ENCODE measurements at places on chromosomes 7 and 10.

GRCh38 chr10:86693721-86694369 is 25.5 kb downstream of the LDB3 start:
- DNase-seq, result no peak

DNA sequence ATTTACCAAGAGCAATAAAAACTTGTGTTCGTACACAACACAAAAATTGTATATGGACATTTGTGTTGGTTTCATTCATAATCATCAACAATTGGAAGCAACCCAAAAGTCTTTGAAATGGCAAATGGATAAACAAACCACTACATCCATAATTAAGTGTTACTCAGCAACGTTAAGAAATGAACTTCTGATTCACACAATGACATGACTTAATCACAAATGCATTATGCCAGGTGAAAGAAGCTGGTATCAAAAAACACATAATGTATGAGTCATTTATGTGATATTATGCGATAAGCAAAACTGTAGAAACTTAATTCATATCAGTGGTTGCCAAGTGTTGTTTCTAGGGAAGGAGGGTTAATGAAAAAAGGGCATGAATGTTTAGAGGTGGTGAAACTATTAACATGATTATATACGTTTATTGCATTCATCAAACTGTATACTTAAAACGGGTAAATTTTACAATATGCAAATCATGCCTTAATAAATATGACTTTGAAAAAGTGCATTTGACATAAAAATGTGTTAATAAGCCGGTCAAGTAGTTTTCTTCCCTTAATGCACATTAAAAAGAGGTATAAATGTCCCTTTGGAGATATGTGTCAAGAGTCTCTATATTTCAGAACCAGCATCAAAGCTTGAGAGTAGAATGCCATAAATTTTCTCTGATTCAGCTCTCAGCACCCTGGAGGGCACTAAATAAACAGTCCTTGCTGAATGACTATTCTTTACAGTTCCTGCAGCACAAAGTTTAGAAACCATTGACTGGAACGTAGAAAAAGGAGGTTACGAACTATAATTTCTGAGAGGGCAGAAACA is 84.8 kb upstream of the GRM3 start:
- no peak for DNase-seq

DNA sequence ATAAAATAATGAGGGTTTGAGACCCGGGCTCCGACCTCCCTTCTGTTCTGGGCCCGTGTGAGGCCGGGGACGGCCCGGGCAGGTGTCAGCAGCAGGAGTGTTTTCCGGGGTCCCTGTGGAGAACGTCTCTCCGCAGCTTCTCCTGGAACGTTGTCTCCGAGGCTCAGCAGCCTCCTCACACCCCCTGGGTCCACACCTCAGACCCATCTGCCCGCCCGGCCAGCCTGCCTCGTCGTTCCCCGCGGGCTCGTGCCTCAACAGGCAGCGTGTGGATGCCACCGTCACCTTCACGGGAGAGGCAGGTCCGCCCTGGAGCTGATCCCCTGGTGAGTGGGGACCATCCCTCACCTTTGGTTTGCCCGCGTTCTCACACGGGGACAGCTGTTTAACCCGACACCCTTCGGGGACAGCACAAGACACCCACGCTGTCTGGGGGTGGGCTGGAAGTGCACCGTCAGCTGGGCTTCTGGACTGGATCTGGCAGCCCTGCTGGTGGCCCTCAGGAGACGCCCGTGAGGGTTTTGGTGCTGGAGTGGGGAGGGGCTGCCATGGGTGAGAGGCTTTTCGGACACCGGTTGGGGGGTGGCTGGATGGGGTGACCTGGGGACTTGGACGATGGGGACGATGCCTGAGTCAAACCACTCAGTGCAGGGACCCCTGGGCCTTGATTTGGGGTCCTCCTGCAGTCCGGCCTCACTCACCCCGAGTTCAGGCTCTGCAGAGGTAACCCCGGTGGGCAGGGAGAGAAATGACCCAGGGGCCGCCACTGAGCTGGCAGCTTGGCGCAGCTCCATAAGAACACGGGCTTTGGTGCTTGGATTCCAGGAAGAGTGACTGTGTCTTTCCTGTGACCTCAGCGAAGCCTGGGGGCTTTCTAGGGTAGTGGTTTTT is 131.7 kb downstream of the DNAJB6 start:
- no peak for DNase-seq

GRCh38 chr10:104250371-104250770 is 4.3 kb upstream of the GSTO1 start:
- DNase-seq, result no peak

- DNase-seq, result no peak
These were observed 3.6 kb downstream of the FAM53B start for GRCh38 chr10:124740369-124741280.

- DNase-seq, result no peak
These were observed 76.6 kb upstream of the HGF start for GRCh38 chr7:81846398-81846797.

DNA sequence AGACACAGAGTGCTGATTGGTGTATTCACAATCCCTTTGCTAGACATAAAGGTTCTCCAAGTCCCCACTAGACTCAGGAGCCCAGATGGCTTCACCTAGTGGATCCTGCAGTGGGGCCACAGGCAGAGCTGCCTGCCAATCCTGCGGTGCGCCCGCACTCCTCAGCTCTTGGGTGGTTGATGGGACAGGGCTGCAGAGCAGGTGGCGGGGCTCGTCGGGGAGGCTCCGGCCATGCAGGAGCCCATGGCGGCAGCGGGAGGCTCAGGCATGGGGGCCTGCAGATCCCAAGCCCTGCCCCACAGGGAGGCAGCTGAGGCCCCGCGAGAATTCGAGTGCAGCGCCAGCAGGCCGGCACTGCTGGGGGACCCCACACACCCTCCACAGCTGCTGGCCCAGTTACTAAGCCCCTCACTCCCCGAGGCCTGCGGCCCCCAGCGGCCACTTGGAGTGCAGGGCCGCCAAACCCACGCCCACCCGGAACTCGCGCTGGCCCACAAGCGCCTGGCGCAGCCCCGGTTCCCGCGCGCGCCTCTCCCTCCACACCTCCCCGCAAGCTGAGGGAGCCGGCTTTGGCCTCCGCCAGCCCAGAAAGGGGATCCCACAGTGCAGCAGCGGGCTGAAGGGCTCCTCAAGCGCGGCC is 7.7 kb upstream of the BET1 start:
- DNase-seq, result no peak

- no peak for DNase-seq
These were observed 32.6 kb downstream of the PIP4K2A start for GRCh38 chr10:22681783-22682183.

- no peak for DNase-seq
These were observed 21.9 kb upstream of the CDCA7L start for GRCh38 chr7:21967598-21968003.

GRCh38 chr7:80644054-80644453 is 5.6 kb downstream of the CD36 start:
- DNase-seq, result no peak

- DNase-seq, result no peak
These were observed 38.0 kb upstream of the CACNA2D1 start for GRCh38 chr7:82481499-82482097.

GRCh38 chr7:74572301-74572979 is 85.1 kb upstream of the GTF2I start:
- DNase-seq, result no peak

GRCh38 chr7:122198581-122198980 is 54.5 kb upstream of the AASS start:
- DNase-seq, result no peak

GRCh38 chr7:91838439-91838838 is 42.1 kb downstream of the MTERF1 start:
- DNase-seq, result no peak

GRCh38 chr10:56449770-56450169 is 88.7 kb upstream of the ZWINT start:
- no peak for DNase-seq

GRCh38 chr7:136877509-136877908 is 9.1 kb downstream of the CHRM2 start:
- DNase-seq, result no peak

- no peak for DNase-seq
These were observed 68.7 kb downstream of the CAV1 start for GRCh38 chr7:116593359-116594075.

GRCh38 chr7:106609416-106609815 is 51.5 kb downstream of the CCDC71L start:
- no peak for DNase-seq

GRCh38 chr7:2716488-2716887 is 28.5 kb downstream of the AMZ1 start:
- no peak for DNase-seq

DNA sequence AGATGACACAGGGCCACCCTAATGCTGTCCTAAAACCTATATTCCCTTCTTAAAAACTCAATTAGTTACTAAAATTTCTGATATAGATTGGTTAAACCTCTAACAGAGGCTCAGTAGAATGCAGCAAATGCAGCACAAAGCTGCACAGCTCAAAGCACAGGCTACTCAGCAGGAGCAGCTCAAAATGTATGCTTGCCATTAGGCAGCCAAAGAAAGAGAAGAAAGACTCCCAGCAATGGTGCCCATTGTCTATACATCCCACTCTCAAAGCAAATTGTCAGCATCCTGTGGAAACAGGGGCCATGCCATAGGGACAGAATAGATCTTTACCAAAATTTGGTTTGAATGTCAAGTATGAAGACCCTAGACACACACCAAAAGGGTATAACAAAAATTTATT is 73.5 kb downstream of the TFPI2 start:
- no peak for DNase-seq

GRCh38 chr7:34851431-34851830 is 185.9 kb downstream of the DPY19L1 start:
- DNase-seq, result no peak

DNA sequence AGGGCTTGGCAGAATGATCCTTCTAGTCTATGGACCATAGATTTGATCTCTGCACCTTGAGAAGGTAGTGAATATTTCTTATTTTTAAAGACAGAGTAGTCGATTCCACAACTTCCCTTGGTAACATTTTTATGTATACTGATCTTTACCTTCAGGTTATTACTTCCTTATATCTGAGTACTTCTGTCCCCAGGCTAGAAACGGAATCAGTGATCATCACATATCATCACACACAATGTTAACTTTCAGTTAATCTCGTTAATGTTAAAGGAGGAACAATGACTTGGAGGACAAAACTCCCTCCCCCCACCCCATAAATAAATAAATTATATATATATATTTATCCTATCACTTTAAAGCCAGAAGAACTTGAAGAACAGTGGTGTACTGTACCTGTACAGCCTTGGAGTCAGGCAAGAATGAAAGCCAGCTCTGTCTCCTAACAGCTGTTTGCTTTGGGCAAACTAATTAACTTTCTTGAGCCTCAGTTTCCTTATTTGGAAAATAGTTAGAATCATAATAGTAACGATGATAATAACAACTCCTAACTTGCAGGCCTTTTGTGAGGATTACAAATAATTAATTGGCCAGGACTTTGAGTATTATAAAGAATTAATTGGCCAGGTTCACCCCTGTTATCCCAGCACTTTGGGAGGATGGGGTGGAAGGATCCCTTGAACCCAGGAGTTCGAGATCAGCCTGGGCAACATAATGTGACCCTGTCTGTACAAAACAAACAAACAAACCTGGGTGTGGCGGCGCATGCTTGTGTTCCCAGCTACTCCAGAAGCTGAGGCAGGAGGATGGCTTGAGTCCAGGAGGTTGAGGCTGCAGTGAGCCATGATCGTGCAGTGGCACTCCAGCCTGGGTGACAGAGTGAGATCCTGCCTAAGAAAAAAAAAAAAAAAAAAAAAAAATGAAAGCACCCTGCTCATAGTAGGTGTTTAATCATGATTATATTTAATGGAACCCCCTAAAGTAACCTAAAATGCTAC is 63.5 kb downstream of the SAMD9 start:
- DNase-seq, result no peak

DNA sequence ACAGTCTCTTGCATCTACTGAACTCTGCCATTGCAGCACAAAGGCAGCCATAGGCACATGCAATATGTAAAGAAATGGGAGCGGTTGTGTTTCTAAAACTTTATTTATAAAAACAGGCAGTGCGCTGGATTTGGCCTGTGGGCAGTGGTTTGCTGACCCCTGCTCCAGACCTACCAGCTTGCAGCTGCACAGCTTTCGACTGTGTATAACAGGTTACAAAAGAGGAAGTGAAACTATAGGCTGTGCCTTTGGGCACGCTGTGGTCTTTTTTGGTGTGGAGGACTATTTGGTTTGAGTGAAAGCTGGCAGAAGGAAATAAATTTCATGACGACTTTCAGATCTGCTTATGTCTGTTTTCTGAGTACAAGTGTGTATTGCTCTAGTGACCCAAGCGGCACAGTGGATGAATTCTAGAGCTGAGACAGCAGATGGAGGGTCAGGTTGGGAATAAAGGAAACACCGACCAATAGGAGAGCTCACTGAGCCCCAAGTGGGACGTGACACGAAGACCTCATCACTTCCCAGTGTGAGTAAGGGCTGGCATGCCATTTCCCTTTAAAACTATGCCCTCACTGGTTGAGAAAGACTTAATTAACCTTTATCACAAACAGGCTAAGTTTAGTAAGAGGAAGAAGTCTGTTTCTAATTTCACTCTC is 152.7 kb downstream of the ANK3 start:
- DNase-seq, result no peak

DNA sequence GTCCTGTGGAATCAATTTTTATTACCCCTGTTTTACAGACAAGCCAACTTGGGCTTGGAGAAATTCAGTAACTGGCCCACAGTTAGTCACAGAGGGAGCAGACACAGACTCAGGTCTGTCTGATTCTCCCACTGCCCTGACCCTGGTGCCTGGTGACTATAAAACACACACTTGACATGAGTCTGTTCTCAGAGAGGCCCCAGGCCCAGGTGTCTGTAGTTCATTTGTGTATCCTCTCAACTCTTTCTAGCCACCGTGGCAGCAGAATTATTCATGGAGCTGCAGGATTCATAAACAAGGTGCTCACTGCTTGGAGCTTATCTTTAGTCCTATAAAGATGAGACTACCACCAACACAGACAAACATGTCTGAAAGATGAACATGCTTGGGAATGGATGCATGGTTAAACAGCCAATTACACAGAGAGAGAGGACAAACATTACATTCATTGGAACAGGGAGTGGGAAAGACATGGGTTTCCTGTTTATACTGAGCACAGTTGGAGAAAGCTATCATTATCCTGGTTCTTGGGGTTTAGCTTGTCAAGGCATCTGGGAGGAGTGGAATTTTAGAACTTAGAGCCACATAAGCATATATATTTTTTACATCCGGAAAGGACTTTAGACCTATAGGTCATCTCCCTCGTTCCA is 79.1 kb upstream of the PDCD4 start:
- no peak for DNase-seq

- DNase-seq, result no peak
These were observed 16.0 kb upstream of the ADGRA1 start for GRCh38 chr10:133071733-133072132.

DNA sequence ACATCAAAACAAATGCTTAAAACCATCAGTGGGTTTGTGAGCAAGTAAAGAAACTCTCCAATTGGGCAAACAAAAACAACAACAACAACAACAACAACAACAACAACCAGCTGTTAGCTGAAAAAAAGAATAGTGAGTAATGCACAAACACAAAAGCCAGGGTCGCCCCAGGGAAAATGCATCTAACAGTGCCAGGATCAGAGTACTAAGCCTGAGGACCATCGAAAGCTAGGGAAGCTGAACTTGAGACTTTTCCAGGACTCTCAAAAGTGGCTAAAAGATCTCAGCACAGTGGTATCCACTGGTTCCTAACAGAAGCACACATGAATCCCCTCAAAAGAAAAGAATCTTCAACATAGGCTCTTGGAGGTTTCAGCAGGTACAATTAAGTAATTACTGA is 83.3 kb downstream of the CPXM2 start:
- DNase-seq, result no peak

GRCh38 chr7:117737926-117738325 is 135.3 kb downstream of the CTTNBP2 start:
- DNase-seq, result no peak

- DNase-seq, result no peak
These were observed 35.0 kb downstream of the PIK3AP1 start for GRCh38 chr10:96685306-96685705.

All from NCI-H1048 (cell line).